Activated T-helper 17 cell treated with anti-CD3 and anti-CD28 coated beads, Interleukin-2, amount 50 U/mL, for 72 hours (primary cell): ENCODE measurements at places on chromosomes 3 and 15. TPM values are rescaled to one million over a fixed set of nuclear protein-coding genes. Genes with fewer than 3 reads are reported as not detected.

- no peak for ATAC-seq
These were observed 499.0 kb upstream of the SEMA6D start for GRCh38 chr15:47218295-47218694.

GRCh38 chr15:99727330-99727729 lies 5.9 kb downstream of the LYSMD4 start:
- ATAC-seq = no peak

DNA sequence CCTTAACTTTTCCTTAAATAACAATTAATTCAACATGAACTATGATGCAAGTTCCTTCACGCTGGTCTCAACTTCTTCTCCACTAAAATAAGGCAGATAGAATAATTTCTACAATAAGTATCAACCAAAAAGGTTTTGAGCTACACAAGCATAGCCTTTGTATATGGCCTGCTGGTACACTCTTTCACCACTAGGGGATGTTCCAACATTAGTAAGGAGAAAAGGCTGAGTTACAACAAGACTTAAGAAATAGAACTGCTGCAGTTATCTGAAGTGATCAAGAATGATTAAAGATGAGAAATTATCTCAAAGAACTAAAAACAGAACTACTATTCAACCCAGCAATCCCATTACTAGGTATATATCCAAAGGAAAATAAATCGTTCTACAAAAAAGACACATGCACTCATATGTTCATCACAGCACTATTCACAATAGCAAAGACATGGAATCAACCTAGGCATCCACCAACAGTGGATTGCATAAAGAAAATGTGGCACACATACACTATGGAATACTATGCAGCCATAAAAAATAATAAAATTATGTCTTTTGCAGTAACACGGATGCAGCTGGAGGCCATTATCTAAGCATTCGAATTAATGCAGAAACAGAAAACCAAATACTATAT lies 14.4 kb downstream of the ATP13A3 start:
- ATAC-seq = peak; percentile 79

Gene SCAANT1
- total RNA-seq = 2.4 TPM

Gene CHDH
- total RNA-seq = 1.1 TPM

Gene CFAP91
- 1.6 TPM for total RNA-seq
